ENCODE measurements at places on chromosomes 2 and 18.

GRCh38 chr2:12074126-12074844 lies 327.9 kb downstream of the LPIN1 start:
- DNase-seq = no peak

DNA sequence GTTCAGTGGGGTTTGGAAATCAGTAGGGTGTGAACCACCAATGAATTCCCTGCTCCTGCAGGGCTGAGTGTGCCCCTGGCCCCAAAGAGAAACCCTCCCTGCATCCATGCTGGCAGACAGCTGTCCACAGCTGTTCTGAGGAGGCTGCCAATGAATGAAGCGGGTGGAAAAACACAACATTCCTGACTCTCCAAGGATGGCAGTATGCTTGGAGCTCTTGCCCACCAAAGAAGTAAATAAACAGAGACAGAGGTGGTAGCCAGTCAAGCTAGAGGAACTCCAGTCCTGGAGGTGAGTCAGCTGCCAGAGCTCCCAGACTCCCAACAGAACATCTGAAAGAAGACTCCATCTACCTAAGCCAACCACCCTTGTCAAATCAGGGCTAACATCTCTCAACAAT lies 6.2 kb downstream of the ZBTB7C start:
- DNase-seq = no peak

DNA sequence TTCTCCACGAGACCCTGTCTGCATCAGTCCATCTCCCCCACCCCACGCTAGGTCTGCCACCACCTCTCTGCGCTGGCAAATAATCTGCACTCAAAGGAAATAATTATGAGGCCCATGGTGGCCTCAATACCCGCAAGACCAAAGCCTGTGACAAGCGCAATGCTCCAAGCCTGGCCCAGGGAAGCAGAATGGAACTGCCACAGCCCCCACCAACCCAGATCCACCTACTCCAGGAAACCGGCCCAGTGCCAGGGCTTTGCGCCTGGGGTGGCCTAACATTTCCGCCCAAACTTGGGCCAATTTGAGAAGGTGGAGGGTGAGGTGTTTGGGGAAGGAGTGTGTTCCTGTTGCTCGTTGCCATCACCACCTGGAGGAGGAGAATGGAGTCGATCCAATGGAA lies 26.0 kb upstream of the ATOH8 start:
- no peak for DNase-seq

- no peak for DNase-seq
These were observed 161.8 kb downstream of the HDAC4 start for GRCh38 chr2:239238839-239239606.

GRCh38 chr2:120077896-120078295 lies 65.0 kb downstream of the EPB41L5 start:
- DNase-seq = no peak

- DNase-seq = no peak
These were observed 81.3 kb upstream of the SETBP1 start for GRCh38 chr18:44599412-44599811.

- DNase-seq = no peak
These were observed 108.5 kb upstream of the PGAP1 start for GRCh38 chr2:197035002-197035401.

DNA sequence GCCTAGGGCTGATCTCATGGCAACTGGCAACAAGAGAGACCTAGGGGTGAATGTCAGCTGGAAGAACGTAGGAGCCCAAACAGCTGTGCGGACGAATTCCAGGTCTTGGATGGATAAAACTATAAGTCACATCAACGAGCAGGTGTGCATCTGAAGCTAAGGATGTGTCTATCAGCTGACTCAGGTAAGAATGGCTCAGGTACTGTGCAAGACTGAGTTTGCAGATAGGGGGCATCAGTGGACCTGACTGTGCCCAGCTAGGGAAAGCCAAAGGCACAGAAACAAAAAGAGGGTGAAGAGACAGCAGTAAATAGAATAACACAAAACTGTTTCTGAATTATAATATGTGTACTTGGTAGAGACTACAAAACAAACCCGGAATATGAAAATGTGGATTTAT lies 357.3 kb downstream of the ZEB2 start:
- DNase-seq = peak; percentile 56

- no peak for DNase-seq
These were observed 13.6 kb downstream of the EML4 start for GRCh38 chr2:42182654-42183308.

DNA sequence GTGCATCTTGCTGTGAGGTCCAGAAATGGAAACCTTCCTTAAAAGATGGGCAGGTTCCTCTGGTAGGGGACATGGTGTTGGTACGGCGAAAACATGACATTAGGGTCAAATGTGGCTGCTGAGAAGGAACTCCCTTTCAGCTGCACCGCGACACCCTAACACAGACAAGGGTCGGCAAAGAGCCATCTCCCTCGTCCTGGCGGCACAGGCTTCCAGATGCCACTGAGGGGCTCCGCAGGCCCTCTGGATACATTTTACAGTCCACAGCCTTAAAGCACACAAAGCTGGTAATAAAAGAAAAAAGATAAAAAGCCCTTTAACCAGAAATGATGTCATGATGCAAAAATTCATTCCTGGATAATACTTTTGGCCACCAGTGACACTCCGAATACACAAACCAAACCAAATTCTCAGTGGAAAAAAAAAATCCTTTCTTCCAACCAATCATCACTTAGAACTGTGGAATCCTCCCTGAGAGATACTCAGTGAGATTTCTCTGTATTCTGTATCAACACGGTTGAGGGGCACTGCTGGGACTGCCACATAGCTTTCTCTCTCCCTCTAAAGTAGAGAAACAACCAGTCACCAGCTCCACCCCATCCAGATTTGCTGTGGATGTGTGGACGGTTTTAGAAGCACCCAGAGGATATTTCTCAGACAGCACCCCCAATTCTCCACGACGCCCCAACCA lies 174.8 kb downstream of the HDAC4 start:
- DNase-seq = no peak

DNA sequence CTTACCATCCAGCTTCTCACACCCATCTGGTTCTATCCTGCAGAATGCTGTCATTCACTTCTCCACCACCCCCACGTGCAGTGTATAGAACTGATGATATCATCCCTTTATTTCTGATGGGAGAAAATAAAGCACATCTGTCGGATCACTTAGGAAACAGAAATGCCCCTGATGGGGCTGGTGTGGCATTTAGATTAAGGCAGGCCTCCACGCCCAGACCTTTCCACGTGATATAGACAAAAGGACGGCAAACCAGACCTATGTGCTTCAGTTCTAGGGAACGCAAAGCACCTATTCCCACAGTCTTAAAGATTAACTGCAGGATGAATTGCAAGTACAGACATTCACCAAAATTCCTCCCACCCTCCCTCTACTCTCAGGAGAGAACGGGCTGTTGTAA lies 27.6 kb upstream of the CABLES1 start:
- DNase-seq = no peak

DNA sequence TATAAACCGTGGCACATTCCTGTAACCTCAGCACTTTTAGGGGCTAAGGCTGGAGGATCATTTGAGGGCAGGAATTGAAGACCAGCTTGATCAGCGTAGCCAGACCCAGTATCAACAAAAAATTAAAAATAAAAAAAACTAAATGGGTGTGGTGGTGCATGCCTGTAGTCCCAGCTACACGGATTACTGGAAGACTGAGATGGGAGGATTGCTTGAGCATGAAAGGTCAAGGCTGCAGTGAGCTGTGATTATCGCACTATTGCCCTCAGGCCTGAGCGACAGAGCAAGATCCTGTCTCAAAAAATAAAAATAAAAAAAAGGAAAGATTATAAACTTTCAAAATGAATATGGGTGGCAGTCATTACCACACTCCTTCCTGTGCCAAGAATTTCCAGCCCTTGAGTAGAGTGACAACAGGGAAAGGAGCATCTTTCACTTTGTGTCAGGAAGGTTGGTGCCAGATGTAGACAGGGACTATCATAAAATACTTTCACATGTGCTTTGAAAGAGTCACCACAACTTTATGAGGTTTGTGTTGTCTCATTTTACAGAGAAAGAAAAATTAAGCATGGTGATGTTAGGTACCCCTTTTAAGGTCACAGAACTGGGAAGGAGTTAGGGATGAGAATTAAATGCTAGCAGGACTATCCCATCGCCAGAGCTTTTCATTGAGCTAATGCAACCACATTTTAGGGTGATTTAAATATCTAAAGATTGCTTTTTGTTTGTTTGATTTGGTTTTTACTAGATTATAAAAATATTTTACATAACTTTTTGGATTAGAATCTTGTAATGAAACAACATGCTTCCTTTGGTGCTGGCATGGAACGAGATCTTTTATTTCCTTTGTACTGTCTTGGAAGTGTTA lies 1617.4 kb upstream of the ACVR2A start:
- no peak for DNase-seq

DNA sequence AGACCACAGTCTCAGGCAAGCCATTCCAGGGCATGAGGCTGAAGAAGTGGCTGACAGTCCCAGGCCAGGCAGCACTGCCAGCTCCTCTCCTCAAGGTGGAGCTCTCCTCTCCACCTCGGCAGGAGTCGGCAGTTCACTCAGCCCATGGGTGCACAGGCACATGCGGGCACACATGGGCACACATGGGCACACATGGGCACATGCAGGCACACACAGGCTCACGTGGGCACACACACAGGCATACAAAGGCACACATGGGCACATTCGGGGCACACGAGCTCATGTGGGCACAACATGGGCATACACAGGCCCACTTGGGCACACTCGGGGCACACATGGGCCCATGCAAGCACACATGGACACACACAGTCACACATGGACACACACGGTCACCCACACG lies 65.3 kb upstream of the TAF1B start:
- DNase-seq = no peak

DNA sequence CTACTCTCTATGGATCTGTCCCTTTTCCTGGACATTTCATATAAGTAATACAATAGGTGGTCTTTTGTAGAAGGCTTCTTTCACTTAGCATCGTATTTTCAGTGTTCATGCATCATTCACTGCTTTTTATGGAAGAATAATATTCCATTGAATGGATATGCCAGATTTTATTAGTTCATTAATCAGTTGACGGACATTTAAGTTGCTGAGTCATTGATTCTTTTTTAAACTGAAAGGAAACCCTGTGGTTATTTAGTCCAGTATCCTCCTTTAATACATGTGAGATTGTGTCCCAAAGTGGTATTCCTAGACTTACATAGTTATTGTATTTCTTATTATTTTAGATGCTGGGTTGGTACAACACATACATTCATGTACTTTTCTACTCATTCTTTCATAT lies 162.1 kb upstream of the UNC80 start:
- no peak for DNase-seq

- no peak for DNase-seq
These were observed 2.4 kb downstream of the CYP27C1 start for GRCh38 chr2:127217470-127218325.

DNA sequence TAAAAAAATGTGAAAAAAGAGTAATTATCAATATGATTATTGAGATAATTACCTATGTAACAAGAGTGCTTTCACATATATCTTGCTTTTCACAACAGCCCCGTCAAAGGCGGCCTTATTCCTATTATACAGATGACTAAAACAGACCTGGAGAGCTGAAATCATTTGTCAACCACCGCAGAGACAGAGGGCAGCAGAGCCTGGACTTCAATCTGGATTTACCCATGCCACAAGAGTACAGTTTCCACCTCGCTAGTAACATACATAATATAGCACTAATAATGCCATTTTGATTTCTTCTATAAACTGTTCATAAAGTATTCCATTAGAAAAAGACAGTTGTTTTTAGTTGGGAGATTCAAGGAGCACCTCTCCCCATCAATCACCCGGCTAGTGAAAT lies 121.8 kb downstream of the EPB41L3 start:
- no peak for DNase-seq

DNA sequence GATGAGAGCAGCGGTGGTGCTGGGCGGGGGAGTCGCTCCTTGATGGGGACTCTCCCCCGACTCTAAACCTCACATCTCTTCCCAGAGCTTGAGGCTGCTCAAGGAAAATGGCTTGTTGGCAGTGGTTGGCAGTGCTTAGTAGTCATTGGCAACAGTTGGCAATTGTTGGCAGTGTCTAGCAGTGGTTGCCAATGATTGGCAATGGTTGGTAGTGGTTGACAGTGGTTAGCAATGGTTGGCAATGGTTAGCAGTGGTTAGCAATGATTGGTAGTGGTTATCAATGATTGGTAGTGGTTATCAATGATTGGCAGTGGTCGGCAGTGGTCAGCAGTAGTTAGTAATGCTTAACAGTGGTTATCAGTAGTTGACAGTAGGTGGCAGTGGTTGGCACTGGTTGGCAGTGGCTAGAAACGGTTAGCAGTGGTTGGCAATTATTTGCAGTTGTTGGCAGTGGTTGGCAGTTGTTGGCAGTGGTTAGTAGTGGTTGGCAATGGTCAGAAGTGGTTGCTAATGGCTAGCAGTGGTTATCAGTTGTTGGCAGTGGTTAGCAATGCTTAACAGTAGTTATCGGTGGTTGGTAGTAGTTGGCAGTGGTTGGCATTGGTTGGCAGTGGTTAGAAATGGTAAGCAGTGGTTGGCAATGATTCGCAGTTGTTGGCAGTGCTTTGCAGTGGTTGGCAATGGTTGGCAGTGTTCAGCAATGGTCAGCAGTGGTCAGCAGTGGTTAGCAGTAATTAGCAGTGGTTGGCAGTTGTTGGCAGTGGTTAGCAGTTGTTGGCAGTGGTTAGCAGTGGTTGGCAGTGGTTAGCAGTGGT lies 85.4 kb upstream of the OTOS start:
- no peak for DNase-seq

- DNase-seq = no peak
These were observed 144.3 kb downstream of the MCFD2 start for GRCh38 chr2:46771309-46771708.

DNA sequence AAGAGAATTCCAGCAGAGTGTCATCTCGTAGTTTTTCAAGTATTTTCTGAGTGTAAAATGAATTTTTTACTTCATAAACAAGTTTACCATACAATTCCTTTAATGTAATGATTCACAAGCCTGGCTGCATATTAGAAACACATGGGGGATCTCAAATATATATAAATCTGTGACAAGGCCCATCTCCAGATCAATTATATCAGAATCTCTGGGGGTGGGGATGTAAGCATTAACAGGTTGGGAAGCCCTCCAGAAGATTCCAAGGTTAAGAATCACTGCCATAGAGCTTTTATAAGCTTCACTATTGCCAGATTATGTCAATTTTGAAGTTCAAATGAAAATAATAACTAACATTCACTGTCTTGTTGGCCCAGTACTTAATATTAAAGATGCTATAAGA lies 111.2 kb downstream of the BAZ2B start:
- no peak for DNase-seq

DNA sequence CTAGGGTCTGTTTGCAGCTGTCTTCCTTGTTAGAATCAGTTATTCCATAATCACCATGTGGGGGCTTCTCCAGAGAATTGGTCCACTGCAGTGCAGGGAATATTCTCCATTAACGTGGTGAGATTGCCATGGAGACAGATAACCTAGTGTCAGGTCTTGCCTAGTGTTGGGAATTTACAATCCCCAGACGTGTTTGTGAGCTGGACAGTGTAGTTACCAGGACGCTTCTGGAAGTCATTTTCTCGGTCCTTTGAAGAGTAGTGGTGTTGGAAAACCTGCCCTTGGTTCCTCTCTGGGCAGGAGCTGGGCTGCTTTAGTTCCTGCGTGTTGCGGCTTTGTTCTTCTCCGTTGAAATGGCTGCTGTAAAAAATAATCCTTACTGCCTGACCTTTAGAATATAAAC lies 68.8 kb upstream of the LYPD6B start:
- no peak for DNase-seq

GRCh38 chr2:120176526-120176925 lies 46.7 kb downstream of the TMEM185B start:
- DNase-seq = no peak
